ENCODE measurements at places on chromosomes 6 and 20.
A peak's percentile ranks its signal among the peaks of the same experiment; 100 is the strongest.

- no peak for DNase-seq
These were observed 118.4 kb upstream of the SLC2A12 start for GRCh38 chr6:134170844-134171243.

DNA sequence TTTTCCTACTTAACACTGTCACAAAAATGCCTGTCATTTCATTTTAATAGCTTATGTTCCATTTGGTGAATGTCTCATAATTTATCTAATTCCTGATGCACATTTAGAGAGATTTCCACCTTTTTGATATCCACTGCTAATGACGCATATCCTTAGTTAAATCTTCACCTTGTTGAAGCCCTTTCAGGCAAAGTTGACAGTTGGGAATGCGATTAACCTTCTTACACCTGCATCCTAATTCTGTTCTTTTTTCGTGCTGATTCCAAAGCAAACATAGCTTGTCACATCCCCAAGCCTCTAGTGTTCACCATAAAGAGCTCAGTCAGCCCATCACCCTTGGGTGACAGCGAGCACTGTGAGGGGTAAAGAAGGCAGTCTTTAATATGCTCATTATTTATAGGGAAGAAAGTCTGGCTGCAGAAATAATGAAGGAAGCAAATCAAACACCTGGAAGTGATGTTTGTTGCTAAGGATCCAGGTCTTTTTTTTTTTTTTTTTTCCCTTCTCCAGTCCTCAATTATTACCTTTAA lies 205.6 kb downstream of the DTNBP1 start:
- no peak for DNase-seq

GRCh38 chr6:72813807-72814596 lies 192.1 kb downstream of the KCNQ5 start:
- no peak for DNase-seq

- no peak for DNase-seq
These were observed 30.2 kb downstream of the TRAM2 start for GRCh38 chr6:52546678-52547077.

DNA sequence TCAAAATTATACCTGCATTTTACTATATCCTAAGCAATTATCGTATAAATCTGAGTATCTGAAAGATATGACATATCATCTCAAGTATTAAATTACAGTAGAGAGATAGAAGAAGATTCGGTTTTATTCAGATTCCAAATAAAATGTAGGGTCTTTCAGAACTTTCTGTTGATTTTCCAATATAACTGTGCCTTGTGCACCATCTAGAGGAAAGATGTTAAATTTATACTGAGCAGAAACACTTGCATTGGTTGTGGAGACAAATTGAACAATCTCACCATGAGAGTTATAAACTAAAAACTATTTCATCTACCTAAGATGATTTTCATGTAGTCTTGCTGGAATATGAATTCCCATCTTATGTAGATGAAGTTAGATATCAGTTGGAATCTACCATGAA lies 26.8 kb upstream of the HSF2 start:
- no peak for DNase-seq

- DNase-seq, result no peak
These were observed 31.5 kb downstream of the CPNE5 start for GRCh38 chr6:36807750-36808149.

DNA sequence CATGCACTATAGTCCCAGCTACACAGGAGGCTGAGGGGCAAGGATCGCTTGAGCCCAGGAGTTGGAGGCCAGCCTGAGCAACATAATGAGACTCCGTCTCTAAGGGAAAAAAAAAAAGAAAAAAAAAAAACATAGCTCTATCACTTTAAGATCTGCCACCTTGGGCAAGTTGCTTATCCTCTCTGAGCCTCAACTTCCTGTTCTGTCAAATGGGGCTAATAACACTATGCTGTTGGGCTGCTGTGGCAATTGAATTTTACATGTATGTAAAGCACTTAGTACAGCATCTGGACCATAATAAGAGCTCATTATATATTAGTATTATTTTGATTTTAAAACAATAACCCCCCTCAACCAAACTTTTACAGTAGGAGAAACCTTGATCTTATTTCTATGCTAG lies 141.5 kb downstream of the ATXN1 start:
- no peak for DNase-seq

GRCh38 chr6:73523434-73524123 lies 2.7 kb upstream of the EEF1A1 start:
- peak; percentile 79 for DNase-seq

- DNase-seq, result no peak
These were observed 190.8 kb downstream of the ANKRD60 start for GRCh38 chr20:58037631-58038030.

DNA sequence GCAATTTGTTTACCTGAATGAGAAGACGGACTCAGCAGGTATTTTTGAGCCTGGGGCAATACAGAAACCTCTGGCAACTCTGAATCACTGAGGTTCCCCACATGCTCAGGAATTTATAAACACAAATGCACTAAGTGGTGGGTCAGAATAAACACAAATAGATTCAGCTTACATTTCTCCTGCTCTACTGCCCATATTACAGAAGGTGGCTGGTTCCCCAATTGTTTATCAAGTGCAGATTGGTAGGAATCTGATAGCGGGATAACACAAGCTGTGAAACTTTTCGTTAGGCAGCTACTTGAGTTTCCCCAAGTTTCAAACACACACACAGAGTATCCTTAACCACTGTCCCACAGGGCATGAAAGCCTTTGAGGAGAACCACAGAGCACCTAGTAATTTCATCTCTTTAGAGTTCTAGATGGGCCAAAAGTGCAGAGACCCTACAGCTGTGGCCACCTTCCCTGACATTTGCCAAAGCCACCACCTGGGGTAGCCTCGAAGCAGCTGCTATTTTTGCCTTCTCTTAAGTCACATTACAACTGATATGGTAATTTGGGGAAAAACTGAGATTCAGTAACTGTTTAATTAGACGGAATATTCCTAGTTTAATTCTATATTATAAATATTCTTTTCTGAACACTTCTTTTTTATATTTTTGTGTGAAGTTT lies 204.2 kb upstream of the PTCHD4 start:
- DNase-seq, result no peak

GRCh38 chr6:66662196-66662595 lies 955.2 kb upstream of the EYS start:
- no peak for DNase-seq

Measured in CD4-positive, alpha-beta T cell treated with Interleukin-4 for 1 hour (primary cell).